Stimulated activated CD4-positive, alpha-beta T cell treated with anti-CD3 and anti-CD28 coated beads, Interleukin-4, amount 100 ng/mL, for 48 hours (primary cell): ENCODE measurements at places on chromosomes 16 and 17.

DNA sequence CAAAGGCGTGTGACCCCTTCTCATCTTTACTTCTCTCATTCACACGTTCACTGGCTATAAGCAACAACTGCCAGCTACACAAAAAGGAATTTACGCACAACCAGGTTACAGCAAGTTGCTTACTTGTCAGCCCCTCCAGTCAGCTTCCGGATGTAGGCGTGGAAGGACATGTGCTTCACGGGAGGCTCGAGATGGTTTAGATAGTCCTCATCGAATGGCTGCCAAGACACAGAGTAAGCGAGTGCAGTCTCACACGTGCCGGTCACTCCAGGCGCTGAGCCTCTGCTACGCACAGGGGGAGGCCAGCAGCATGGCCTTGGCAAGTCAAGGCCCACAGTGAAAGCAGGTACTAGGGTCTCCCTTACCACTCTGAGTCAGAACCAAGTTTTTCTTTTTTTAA lies 28.3 kb downstream of the NPLOC4 start:
- DNase-seq: no peak

- no peak for DNase-seq
Observed at GRCh38 chr17:73643852-73644144, 447 bp downstream of the SDK2 start.

DNA sequence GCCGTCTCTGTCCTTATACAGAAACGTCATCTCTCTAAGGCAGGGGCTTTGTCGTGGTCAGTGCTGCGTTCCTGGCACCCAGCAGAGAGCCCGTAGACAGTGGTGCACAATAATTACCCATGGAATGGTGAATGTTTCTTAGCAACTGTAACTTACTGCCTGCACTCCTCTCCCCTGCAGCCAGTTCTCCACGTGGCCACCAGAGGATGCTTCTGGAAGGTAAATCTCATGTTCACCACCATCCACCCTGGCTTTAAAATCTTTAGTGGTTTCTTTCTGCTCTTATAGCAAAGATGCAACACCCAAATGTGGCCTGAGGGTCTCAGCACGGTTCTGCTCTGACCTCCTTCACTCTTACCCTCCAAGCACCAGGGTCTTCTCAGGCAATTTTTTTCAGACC lies 150.8 kb downstream of the GRIN2A start:
- no peak for DNase-seq

- peak; percentile 75 for DNase-seq
Observed at GRCh38 chr17:27654654-27655524, 23.9 kb downstream of the LGALS9 start.

- DNase-seq: no peak
Observed at GRCh38 chr16:21301895-21302291, 23.8 kb upstream of the CRYM start.

DNA sequence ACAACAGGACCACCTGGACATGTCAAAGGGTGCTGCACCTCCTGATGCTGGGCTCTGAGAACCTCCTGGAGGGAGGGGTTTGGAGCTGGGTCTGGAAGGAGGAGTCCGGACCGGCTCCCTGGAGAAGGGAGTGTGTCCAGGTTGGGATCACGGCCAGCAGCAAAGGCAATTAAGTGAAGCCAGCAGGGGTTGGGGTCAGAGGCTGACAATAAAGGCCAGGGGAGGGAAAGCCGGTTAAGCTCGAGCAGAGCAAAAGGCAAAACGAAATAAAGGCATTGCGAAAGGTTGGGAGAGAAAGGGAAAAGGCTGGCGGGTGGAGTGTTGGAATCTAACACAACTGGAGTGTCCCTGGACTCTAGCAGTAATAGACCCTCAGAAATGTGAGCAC lies 992 bp upstream of the CACNG4 start:
- no peak for DNase-seq

DNA sequence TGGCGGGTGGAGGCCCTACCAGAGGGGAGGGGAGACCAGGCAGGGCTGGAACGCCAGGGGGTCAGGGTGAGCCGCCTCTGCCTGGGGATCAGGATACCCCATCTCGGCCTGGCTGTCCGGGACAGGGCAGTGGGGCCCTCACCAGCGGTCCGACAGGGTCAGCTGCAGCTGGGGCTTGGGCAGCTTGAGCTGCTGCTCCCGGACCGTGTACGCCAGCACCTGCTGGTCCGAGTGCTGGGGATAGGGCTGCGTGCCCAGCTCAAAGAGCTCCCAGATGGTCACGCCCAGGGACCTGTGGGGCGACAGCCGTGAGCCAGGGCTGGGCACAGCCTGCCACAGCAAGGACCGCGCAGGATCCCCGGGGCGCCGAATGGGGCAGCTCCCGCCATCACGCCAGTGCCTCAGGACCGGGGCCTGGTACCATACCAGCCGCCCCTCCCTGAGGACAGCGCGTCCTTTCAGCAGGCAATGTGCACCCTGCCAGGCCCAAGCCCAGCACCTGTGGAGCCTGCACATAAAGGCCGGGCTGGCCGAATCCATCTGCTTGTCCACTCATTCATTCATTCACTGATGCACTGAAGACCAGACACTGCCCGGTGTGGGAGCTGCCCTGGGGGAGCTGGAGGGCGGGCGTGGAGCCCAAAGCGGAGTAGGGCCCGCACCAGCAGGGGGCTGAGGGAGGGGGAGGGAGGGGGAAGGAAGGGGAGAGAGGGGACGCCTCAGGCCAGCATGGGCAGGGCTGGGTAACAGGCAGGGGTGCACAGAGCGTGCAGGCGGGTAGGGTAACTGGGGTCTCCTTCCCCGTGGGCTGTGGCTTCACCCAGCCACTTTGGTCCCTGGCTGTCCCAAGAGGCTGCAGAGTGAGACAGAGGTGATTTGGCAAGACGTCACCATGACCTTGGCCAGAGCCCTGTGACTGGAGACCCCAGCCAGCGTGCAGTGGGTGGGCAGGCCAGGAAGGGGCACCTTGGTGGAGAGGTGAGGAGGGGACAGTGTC lies 42.0 kb upstream of the PVALEF start:
- no peak for DNase-seq

DNA sequence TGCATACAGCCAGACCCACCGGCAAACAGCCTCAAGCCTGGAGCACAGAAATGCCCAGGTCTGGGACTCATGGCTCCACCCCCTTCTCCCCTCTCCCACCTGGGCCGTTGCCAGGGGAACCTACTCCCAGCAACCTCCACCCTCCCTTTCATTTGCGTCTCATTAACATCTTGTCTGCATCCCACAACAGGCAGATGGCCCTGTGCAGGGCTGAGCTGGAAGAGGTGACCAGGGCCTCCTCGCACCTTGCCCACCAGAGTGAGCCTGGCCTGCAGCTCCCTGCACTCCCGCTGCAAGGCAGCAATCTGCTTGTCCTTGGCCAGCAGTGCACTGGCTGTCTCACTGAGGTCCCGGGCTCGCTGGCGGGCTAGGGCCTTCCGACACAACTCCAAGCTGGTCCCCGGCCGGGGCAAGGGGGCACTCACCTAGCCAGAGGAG lies 3.3 kb downstream of the TSPOAP1 start:
- no peak for DNase-seq

GRCh38 chr16:72621651-72622050 lies 426.3 kb downstream of the ZFHX3 start:
- no peak for DNase-seq
